DMS79 (cell line): ENCODE measurements at places on chromosomes 4 and X.
A peak's percentile ranks its signal among the peaks of the same experiment; 100 is the strongest.

DNA sequence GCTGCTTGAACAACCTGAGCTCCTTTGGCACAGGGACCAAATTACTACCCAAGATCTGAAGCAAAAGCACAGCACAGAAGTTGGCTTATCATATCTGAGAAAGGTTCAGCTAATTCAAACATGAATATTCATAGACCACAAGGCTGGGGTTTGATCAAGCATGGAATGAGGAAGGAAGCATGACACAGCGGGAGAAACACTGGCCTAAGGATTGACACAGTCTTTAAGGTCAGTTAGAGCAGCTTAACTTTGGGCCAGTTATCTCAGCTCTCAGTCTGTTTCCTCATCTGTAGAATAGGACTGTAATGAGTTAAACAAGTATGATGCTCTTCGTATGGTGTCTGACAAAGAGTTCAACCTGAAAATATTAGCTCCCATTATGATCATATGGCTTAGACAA, 88.5 kb upstream of the CBR4 start:
- no peak for DNase-seq

GRCh38 chrX:40143001-40143400, 45.2 kb upstream of the BCOR start:
- no peak for DNase-seq

DNA sequence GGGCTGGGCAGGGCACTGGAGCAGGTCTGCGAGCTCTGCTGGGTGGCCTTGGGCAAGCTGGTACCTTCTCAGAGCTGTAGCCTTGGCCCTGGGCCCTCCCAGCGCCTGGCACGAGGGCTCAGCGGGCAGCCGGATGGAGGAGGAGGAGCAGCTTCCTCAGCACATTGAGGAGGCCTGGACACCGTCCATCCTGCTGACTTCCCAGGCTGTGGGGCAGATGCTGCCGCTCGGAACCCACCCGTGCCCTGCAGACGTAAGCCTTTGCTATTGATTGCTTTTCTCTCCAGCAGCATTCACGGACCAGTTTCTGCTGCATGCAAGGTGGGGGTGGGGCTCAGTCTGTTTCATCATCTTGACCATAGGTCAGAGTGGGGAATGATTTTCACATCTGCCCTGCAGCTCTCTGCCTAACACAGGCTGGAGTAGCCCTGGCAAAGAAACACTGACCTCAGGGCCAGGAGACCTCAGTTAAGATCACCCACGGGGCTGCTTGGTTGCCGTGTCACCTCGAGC, 80.7 kb upstream of the PSAPL1 start:
- DNase-seq, result no peak

DNA sequence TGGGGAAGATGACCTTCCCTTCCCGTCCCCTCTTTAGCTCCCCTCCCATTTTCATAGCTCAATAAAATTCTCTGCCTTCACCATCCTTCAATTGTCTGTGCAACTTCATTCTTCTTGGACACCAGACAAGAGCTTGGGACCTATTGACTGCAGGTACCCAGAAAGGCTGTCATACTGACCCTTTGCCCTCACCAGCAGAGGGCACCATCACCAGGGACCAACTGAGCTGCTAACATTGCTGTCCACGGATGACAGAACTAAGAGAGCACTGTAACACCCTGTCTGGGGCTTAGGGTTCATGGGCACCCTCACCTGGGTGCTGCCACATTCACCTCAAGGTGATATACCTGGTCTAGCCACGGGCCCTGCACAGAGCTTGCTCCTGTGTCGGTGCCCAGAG, 141.3 kb upstream of the VCX3B start:
- no peak for DNase-seq

- DNase-seq, result no peak
Observed at GRCh38 chr4:174707051-174707676, 121.9 kb downstream of the GLRA3 start.

DNA sequence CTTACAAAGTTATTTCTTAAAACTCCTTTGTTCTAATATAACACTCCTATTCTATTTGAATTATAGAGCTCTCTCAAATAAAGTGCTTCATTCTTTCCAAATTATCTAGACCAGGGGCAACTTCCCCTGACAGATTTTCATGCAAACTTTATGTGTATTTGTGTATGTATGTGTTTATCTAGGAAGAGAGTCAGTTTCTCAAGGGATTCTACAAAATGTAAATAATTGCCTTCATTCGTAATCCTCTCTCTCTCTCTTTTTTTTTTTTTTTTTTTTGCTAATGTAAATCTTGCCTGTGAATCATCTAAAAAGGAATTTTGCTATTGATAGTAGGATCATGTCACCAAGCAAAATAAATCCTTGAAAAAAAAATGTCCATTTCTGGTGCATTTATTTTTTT, 38.9 kb upstream of the RBPJ start:
- DNase-seq, result no peak

- DNase-seq, result no peak
Observed at GRCh38 chr4:69497076-69497475, 1.4 kb upstream of the UGT2B4 start.

- no peak for DNase-seq
Observed at GRCh38 chr4:63080934-63081333, 1328.3 kb downstream of the TECRL start.

GRCh38 chr4:27412613-27413012, 552.0 kb downstream of the STIM2 start:
- DNase-seq, result no peak

- DNase-seq, result no peak
Observed at GRCh38 chr4:141306331-141306730, 85.6 kb downstream of the ZNF330 start.

GRCh38 chr4:76106442-76106841, 31.9 kb downstream of the ART3 start:
- no peak for DNase-seq

- DNase-seq, result no peak
Observed at GRCh38 chr4:158904815-158905214, 136.0 kb downstream of the FNIP2 start.

GRCh38 chr4:114886761-114887160, 226.7 kb downstream of the NDST4 start:
- DNase-seq, result no peak

DNA sequence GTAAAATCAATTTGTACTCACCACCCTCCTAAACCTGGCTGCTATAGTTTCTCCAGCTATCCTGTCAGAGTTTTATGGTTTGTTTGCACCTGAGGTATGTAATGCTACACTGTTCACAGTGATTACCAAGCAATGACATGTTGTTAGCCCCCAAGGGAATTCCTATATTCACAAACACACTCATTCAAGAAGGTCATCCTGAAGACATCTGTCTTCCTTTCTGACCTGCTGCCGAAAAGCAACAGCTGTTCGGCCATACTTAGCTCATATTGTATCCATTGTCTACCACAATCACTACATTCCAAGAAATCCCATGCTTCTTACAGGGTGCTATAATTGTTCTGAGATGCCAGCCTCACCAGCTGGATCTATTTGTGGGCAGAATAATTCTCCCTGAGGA, 160.1 kb upstream of the GYPA start:
- no peak for DNase-seq

GRCh38 chrX:39750256-39750790, 347.4 kb downstream of the BCOR start:
- DNase-seq, result no peak

GRCh38 chrX:65035446-65035770, 59.2 kb upstream of the ZC4H2 start:
- DNase-seq, result no peak

GRCh38 chr4:89427782-89428181, 120.2 kb upstream of the GPRIN3 start:
- no peak for DNase-seq

DNA sequence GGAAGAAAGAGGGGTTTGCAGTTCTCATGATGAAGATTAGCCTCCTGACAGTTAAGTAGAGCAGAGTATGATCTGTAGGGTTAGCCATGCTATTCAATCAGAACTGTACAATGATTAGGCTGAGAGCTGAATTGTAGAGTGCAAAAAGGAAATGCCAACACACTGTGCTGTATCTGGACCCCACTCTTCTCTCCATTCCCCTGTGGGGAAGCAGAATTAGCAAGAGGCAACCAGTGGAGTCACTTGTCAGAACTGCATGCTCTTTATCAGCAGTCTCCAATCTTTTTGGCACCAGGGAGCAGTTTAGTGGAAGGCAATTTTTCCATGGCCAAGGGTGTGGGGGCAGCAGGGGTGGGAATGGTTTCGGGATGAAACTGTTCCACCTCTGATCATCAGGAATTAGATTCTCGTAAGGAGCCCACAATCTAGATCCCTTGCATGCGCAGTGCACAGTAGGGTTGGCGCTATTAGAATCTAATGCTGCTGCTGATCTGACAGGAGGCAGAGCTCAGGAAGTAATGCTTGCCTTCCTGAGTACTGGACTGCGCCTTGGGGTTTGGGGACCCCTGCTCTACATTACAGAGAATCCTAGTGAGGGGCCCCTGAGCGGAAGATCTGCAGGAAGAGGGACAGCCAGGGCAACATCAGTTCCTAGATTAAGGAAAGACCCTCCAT, 19.4 kb downstream of the TBC1D9 start:
- no peak for DNase-seq

GRCh38 chrX:151478058-151478457, 81.1 kb downstream of the VMA21 start:
- no peak for DNase-seq

DNA sequence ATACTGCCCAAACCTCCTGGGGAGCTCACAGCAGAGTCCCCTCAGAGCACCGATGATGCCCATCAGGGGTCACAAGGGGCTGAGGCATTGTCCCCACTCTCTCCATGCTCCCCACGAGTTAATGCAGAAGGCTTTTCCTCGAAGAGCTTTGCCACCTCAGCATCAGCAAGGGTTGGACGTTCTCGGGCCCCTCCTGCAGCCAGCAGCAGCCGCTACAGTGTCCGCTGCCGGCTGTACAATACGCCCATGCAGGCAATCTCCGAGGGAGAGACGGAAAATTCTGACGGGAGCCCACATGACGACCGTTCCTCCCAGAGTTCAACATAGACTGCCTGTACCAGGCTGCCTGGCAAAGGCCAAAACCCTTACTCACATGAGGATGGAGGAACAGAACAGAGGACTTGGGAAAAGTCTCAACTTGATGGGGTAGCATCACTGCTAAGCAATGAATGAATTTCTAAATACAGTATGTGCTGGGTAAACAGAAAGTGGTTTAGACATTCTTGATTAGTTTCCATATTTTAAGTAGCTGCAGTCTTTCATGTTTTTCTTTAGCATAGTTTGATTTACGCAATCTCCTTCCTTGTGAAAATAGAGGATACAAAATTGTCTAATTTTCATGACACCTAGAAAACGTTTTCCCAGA, 5.0 kb upstream of the SCML1 start:
- no peak for DNase-seq

DNA sequence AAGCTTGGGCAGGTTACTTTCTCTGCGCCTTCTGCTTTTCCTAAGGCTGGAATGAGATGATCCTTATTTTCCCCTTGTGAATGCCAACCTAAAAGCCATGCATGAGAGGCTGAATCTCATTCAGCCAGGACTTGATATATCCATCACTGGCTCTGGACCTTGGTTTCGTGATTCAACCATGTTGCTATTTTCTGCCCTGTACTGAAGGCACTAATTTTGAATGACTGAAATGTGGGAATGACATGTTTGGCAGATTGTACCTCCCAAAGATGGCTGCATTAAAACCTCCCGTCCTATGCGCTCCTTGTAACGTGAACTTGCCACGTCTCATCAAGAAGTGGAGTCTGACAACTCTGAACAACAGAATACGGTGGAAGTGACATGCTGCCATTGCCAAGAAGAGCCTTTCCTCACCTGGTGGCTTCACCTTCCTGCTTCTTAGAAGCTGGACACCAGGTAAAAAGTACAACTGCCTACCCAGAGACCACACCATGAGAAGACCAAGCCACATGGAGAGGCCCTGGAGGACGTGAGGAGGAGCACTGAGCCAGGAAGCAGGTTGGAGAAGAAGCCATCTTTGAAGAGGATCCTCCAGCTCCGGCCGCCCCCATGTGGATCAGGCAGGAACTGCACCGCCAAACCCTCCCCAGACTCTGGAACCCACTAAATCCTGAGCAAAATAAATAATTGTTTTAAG, 174.5 kb downstream of the NSUN7 start:
- no peak for DNase-seq

GRCh38 chr4:167717495-167717894, 374.8 kb upstream of the ANXA10 start:
- DNase-seq, result no peak

DNA sequence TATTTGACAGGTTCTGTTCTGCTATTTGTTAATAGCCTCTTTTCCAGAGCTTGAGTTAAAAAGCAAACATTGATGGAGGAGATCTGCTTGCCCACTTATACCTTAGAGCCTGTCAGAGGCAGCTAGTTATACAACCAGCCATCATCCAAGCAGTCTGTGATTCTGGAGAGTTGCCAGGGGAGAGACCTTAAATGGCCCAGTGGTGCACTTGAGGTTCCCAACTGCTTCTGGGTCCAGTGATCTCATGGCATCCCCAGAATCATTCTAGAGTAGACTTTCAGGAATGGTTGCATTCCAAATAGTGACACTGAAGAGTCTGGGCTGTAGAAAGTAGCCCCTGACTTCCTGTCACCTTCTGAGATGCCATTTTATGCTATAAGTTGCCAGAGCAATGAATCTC, 160.7 kb downstream of the FHIP1A start:
- peak; percentile 45 for DNase-seq

DNA sequence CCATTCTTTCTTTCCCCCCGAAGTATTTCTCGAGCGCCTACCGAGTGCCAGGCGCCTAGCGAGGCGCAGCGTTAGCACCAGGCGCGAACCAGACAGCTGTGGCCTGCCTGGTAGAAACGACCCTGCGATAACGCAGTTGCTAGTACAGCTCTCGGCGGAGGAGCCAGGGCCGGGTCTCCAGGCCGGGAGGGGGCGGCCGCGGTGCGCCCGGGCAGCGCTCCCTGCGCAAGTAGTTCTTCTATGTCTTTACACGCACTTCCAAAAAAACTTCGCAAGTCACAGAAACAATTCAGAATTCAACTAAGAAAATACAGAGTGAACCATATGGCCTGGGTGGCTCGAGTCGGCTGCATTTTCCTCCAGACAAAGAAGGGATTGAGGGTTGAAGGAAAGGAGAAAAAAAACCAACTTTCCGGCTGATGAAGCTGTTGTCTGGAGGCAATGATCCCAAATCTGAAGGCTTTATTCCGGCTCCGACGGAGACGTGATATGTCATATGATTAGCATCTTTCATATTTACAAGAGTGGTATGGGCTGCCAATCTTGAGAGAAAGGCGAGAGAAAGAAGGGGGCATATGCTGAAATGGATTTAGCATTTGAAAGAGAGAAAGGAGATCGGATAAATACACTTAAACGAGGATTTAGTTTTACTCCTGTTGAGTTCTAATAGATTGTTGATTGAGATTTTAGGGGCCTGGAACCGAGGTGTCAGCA, 7.2 kb upstream of the NEUROG2 start:
- no peak for DNase-seq

DNA sequence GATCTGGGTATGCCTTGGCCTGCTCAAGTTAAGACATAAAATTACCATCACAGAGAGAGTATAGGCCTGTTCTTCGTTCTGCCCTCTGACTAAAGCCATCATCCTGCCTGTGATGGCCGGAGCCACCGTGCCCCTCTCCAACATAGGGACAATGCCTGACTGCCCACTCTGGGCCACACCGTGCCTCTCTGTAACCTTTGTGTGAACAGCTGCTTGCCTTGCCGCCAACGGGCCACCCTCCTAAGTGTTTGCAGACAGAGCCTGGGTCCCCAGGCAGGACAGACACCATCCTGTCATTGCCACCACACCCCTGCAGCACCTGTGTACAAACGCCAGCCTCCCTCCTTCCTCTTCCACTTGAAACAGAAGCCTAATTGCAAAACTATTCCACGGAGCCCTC, 298.7 kb upstream of the TENM3 start:
- no peak for DNase-seq
